ENCODE measurements at places on chromosomes 16 and 17. TPM values are rescaled to one million over a fixed set of nuclear protein-coding genes. Genes with fewer than 3 reads are reported as not detected.
A peak's percentile ranks its signal among the peaks of the same experiment; 100 is the strongest.

The ACSM3 gene
- 2.1 TPM for total RNA-seq

- H3K27me3 ChIP-seq, result no peaks in the 10 kb centered on the region
- no peak for DNase-seq
- no peak overlapping the region for H3K27ac ChIP-seq
- no peaks in the 10 kb centered on the region for H3K36me3 ChIP-seq
These were observed 48.7 kb downstream of the DNAH17 start for GRCh38 chr17:78528541-78528940.

- H3K27ac ChIP-seq, result no peak overlapping the region
- H3K4me1 ChIP-seq, result no peaks in the 10 kb centered on the region
- H3K4me3 ChIP-seq, result no peak overlapping the region
- H3K27me3 ChIP-seq, result no peaks in the 10 kb centered on the region
These were observed 86.7 kb downstream of the ZFHX3 start for GRCh38 chr16:72961115-72961832.

DNA sequence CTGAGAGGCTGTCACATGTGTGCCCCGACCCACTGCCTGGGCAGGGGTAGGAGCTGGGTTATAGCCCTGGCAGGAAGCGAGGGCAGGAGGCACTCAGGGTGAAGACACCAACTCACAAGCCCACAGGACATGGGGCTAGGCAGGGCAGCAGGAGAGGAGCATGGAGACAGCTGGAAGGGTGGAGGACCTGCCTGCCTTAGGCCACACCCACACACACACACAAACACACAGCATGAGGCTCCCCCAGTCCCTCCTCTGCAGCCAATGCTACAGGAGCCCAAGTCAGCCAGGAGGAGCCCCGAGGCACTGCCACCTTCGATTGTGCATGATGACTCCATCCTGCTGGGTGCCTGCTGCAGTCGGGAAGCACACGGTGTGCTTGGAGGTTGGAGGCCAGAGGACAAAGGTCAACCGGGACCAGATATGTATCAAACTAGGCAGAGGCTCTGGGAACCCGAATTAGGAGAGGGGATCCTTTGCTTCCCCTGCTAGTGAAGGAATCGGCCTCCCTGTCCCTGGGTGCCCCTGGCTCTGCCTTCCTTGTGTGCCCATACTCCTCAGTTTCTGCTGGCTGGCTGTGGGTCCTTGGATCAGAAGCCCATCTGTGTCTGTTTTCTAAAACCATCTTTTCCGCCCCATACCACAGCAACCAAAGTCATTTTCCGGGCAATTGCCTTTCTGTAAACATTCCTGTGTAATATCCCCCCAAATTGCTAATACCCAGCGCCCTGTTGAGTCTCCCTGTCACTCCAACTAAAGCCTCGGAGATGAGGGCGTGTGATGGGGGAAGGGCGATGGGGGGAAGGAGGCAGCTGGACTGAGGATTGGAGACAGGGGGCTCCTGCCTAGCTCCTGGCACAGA is 20.5 kb downstream of the SRCIN1 start:
- no peaks in the 10 kb centered on the region for H3K4me1 ChIP-seq
- H3K36me3 ChIP-seq, result no peaks in the 10 kb centered on the region
- DNase-seq, result peak; percentile 29

DNA sequence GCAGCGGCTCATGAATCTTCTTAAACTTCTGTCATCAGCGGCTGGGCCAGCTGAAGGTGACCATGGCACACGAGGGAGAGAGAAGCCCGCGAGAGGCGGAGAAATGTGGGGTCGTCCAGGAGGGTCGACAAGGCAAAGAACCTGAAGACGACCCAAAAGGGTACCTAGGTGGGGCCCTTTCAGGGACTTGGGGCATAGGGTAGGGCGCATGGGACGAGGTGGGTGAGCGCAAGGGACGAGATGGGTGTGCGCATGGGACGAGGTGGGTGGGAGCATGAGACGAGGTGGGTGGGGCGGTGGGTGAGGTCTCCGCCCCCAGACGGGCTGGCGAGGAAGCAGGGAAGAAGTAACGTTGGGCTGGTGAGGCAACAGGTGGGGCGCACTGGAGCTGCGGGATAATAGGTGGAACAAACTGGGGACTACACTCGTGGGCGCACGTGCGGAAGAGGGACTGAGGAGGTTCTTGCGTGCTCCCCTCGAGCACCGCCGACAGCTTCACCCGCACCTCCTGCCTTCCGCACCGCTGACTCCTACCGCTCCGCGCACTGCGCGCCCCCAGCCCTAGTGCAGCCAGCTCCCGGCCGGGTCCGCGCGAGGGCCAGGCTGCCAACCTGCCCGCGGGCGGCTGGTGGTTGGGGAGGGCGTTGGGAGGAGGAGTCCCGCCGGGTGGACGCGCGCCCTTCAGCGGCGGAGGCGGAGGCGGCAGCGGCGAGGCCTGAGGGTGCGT is 23.2 kb upstream of the CRYM start:
- peak overlapping the region; percentile 90 for H3K4me3 ChIP-seq
- DNase-seq, result peak; percentile 85
- no peaks in the 10 kb centered on the region for H3K36me3 ChIP-seq
- H3K27ac ChIP-seq, result peak overlapping the region; percentile 63
- H3K27me3 ChIP-seq, result no peaks in the 10 kb centered on the region

DNA sequence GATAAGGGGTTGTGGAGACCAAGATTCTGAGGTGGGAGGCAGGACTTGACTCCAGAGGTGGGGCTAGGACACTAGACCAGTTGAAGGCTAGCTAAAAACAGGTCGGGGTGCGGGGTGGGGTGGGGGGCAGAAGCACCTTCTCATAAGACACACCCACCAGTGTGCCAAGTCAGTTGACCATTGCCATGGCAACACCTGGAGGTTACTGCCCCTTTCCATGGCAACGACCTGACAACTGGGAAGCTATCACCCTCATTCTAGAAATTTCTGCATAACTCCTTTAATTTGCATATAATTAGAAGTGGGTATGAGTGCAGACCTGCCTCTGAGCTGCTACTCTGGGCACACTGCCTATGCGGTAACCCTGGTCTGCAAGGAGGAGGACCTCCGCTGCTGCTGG is 53.9 kb upstream of the ALOX12 start:
- H3K36me3 ChIP-seq, result no peaks in the 10 kb centered on the region
- no peak overlapping the region for H3K4me3 ChIP-seq
- DNase-seq, result no peak
- no peaks in the 10 kb centered on the region for H3K4me1 ChIP-seq
- no peaks in the 10 kb centered on the region for H3K27me3 ChIP-seq

GRCh38 chr16:86277221-86277620 is 233.1 kb upstream of the FOXF1 start:
- H3K36me3 ChIP-seq, result no peaks in the 10 kb centered on the region
- H3K27me3 ChIP-seq, result peaks cover 70% of the 10 kb centered on the region
- H3K27ac ChIP-seq, result no peak overlapping the region

- DNase-seq, result no peak
- no peaks in the 10 kb centered on the region for H3K27me3 ChIP-seq
- no peaks in the 10 kb centered on the region for H3K36me3 ChIP-seq
- no peak overlapping the region for H3K27ac ChIP-seq
- no peaks in the 10 kb centered on the region for H3K4me1 ChIP-seq
These were observed 88.8 kb downstream of the ARHGAP44 start for GRCh38 chr17:12877953-12878669.

Measured in GM23248 (cell line).